ENCODE measurements at places on chromosomes 6 and 20. TPM values are rescaled to one million over a fixed set of nuclear protein-coding genes. Genes with fewer than 3 reads are reported as not detected.

LZTS3 gene
- total RNA-seq: 2.7 TPM

GRCh38 chr6:161413355-161413771 is 139.5 kb upstream of the AGPAT4 start:
- DNase-seq: no peak

GRCh38 chr20:25233016-25233772 is 14.7 kb upstream of the PYGB start:
- peak; percentile 91 for DNase-seq

TRAPPC3L gene
- total RNA-seq: not detected

- no peak for DNase-seq
Measured at GRCh38 chr20:39645131-39645530, 683.0 kb downstream of the DHX35 start.

GRCh38 chr6:22783931-22784330 is 214.6 kb downstream of the HDGFL1 start:
- DNase-seq: no peak

FAM162B gene
- not detected for total RNA-seq

DNA sequence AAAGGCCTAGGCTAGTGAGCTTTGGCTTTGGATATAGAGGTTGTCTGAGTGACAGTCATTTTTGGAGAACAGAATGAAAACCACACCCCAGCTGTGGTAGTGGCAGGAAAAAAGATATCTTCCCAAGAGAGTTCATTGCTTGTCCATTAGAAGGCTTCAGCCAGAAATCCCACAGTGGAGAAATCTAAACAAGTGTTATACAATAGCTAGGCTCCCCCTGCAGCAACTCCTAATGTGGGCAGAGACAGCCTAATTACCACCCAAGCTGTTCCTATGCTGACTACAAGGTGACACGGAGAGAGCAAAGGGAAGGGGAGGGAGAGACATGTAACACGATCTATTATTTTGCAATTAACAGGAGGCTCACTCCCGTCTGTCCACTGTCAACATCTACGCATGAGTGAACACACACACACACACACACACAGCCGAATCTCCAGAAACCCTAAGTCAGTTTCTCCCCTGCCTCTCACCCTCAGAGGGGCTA is 147.5 kb upstream of the TCF21 start:
- DNase-seq: no peak

HSPA1A gene
- 1.2 TPM for total RNA-seq

DNA sequence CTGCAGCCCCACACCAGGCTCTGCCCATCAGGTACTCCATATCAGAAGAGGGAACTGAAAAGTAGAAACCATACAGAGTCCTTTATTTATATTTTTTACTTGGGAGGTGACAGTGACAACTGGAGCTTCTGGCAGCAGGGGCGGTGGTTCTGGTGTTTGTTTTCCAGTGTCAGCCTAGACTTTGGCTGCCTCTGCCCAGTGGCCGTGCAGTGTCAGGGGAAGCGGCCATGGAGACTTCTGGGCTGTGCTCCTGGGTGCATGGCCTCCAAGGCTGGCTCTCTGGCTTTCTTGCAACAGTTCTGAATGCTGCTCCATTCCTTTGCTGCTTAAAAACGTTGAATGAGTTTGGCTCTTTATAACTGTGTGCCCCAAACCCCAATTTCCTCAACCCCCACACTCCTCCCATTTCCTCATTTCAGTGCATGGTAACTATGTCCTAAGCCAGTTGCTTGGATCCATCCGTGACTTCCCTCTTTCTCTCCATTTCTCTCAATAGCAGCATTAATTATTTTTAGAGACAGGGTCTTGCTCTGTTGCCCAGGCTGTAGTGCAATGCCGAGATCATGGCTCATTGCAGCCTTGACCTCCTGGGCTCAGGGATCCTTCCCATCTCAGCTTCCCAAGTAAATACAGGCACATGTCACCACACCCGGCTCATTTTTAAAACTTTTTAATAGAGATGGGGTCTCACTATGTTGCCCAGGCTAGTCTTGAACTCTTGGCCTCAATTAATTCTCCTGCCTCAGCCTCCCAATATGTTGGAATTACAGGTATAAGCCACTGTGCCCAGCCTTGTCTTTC is 141.1 kb upstream of the SGK1 start:
- DNase-seq: no peak

GRCh38 chr6:123997223-123997622 is 193.6 kb downstream of the NKAIN2 start:
- no peak for DNase-seq

SHLD1 gene
- 4.3 TPM for total RNA-seq

DNA sequence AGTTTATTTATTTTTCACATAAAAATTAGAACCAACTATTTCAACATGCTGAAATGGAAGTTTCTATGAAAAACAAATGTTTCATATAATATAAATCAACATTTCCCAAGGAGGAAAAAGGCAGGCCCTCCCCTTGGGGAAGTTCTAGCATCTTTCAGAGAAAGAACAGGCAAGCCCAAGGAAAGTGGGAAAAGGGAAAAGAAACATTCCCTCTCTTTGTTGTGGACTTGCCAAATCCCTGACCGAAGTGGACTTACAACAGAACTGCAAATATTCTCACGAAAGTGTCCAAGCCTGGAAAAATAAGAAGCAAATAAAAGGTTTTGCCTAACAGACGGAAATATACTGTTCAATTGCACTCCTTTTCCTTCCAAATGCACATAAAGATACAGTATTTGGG is 214.4 kb downstream of the ATXN1 start:
- no peak for DNase-seq

DNA sequence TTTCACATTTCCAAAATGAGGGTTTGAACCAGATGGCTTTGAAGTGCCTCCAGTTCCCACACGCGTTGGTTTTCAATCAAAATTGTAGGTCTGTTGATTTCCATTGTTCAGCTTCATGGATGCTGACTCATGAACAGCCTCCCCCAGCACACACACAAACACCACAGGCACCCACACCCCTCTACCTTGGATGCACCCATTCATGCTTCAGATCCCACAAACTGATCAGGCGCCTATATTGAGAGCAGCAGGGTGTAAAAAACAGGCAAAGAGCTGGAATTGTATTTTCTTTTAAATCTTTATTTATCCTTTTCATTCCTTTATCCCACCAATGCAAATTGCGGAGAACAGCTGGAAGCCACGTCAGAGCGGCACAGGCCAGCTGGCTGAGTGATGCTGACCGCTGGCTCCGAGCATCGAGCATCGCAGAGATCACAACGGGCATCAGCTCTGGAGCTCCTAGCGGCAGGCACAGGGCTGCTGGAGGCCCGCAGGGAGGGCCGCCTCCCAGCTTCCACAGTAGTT is 29.3 kb upstream of the TBC1D7 start:
- no peak for DNase-seq

Measured in A172 (cell line).